ENCODE measurements at places on chromosomes 5 and 9.

DNA sequence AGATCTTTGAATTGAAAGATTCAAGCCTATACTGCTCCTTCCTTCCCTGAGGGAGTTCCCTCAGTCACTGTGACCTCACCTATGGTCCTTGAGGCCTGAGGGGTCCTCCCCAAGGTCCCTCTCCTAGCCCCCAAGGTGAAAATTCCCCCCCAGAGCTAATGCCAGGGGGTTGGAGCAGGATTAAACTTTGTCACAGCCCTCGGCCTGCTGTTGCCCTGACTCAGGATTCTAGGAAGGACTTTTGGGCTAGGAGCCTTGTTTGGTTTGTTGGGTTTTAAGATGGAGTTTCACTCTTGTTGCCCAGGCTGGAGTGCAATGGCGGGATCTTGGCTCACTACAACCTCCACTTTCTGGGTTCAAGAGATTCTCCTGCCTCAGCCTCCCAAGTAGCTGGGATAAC lies 123.2 kb downstream of the C5orf15 start:
- ATAC-seq, result no peak

GRCh38 chr9:130239741-130240241 lies 25.8 kb upstream of the HMCN2 start:
- 0 out of 3 replicates have a peak, but pooled peaks have one; percentile 2 for ATAC-seq

DNA sequence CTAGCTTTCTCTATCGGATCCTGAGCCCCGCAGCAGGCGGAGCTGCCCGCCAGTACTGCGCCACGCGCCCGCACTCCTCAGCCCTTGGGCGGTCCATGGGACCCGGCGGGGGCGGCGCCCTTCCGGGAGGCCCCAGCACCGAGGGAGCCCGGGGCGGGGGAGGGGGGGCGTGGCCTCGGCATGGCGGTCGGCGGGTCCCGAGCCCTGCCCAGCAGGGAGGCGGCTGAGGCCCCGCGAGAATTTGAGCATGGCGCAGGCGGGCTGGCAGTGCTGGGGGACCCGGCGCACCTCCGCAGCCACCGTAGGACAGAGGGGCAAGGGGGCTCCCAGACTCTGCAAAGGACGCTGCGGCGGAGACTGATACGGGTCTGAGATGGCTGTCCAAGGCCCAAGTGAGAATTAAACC lies 6.8 kb downstream of the ZDHHC11B start:
- no peak for ATAC-seq

DNA sequence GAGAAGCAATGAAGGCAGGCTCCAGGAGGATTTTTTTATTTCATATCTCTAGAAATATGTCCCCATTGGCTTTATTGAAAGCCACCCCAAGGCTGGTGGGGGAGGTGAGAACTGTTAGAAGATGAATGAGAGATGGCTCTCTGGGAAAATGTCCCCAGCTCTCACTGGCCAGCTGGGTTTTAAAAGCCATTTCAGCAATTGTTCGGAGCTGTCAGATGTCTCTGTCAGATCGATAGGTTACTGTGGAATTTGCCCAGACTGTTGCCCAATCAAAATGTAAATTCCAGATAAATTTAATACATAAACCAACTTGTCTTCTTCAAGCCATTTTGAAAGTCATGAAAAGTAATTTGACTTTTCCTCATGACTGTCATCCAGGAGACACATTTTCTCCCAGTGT lies 67.0 kb upstream of the BRINP1 start:
- ATAC-seq, result no peak

DNA sequence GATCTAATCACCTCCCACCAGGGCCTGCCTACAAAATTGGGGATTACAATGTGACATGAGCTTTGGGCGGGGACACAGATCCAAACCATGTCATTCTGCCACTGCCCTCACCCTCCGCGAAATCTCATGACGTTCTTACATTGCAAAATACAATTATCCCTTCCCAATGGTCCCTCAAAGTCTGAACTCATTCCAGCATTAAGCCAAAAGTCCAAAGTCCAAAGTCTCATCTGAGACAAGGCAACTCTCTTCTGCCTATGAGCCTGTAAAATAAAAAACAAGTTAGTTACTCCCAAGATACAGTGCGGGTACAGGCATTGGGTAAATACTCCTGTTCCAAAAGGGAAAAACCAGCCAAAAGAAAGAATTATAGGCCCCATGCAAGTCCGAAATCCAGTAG lies 14.6 kb upstream of the PCDHAC2 start:
- ATAC-seq, result no peak

GRCh38 chr9:84937180-84937579 lies 267.7 kb downstream of the NTRK2 start:
- no peak for ATAC-seq

DNA sequence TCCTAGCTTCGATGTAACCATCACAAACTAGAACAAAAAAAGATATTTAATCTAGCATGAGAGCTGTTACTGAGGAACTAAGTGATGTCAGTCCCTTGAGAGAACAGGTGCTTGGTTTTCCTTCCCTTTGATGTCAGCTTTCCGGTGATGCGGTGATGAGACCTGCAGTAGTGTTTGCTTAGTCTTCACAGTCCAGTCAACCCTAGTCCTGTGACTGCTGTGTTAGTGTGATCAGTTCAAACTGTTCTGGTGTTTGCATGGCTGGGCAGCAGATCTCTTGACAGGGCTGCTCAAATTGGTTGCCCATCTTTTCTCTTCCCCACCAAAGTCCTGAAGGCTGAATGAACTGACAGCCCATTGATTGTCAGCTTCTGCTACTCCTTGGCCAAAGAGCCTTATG lies 608.6 kb upstream of the DAB2 start:
- no peak for ATAC-seq

DNA sequence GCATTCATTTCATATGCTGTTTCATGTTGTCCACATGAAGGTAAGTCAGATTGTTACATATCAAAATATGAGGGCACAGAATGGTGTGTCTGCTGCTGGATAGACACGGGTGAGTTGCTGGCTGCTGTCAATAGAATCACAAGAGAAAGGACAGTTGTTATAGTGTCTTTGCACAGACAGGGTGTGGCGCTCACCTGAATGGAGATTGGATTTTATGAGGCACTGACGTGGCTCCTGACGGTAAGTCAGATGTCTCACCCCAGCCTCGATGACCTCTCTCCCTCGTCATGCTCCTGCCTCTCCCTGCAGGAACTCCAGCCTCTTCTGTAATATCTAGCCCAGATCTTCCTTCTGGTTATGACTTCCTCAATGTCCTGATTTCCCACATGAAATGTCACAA lies 75.4 kb upstream of the SELENOP start:
- ATAC-seq, result no peak

DNA sequence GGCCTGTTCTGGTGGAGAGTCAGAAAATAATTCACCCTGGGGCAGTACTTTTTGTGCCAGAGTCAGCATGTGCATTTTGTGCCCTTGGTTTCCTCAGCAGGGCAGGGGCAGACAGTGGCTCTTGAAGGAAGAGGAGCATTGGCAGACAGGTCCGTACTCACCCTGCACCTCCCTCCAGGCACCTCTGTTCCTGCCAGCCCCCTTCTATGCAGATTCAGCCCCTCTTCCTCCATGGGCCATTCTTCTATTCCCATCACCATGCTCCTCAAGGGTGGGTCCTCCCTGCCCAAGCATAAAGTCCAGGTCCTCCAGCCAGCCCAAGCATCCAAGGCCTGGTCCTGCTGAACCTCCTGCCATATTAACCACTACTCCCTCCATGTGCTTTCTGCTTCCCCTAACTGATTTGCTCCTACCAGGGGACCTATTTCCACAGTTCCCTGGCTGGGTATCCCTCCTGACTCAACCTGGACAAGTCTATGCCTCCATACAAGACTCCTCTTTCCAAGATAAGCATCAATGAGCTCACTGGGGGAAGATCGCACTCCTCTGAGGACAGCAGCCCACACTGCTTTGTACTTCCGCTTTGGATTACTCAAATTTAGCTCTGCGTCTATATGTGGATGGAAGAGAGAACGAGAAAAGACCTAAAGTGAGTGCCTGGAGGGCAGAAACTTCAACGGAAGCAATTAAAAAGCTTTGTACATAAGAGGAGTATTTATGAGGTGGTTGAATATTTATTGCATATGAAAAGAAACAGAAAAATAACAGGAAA lies 9.3 kb upstream of the ACSL6 start:
- ATAC-seq, result no peak

GRCh38 chr9:109276469-109277440 lies 44.1 kb downstream of the EPB41L4B start:
- no peak for ATAC-seq

GRCh38 chr5:41707853-41708603 lies 162.2 kb downstream of the OXCT1 start:
- ATAC-seq, result peak; percentile 70

GRCh38 chr9:97153967-97154366 lies 115.0 kb upstream of the CTSV start:
- no peak for ATAC-seq

DNA sequence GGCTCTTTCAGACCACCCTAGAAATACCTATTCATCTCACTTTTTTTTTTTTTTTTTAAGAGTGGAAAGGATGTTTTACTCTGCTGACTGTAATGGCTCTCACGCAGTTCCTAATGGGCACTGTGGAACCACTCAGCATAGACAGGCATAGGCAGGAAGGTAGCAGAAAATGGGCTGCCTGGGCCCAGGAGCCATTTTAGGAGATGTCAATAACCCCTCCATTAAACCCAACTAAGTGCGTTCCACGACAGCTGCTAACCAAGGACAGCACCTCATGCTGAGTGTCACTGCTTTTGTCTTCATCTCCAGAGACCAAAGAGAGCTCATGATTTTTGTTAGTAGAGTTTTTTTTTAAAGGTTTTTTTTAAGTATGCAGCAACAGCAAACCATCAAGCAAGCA lies 15.3 kb downstream of the MAP1B start:
- no peak for ATAC-seq

- ATAC-seq, result no peak
Measured at GRCh38 chr9:100515578-100516494, 42.9 kb downstream of the TMEFF1 start.

DNA sequence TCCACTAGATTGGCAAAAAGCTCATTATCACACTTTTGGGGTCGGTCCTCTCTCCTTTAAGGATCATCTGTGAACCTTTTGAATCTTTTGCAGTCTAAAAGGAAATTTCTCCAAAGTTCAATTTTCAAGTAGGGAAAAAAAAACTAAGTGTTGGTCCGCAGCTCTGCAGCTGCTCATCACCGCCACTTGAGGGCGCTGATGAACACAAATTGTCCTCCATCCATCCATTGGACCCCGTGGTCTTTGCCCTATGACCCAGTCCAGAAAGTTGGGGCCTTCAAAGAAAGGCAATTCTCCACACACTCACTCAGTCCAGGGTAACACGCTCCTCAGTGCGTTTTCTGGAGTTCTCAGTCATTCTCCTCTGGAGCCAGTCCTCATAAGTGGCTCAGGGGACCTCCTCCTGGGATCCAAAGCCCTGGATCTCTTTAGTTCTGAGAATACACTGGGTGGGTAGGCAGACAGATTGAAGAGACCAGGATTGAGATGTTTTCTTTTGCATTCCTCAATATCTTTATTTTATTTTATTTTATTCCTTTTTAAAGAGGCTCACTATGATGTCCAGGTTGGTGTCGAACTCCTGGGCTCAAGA lies 63.6 kb upstream of the SLC28A3 start:
- ATAC-seq, result no peak

- ATAC-seq, result no peak
Measured at GRCh38 chr5:100889165-100889743, 13.8 kb downstream of the ST8SIA4 start.

DNA sequence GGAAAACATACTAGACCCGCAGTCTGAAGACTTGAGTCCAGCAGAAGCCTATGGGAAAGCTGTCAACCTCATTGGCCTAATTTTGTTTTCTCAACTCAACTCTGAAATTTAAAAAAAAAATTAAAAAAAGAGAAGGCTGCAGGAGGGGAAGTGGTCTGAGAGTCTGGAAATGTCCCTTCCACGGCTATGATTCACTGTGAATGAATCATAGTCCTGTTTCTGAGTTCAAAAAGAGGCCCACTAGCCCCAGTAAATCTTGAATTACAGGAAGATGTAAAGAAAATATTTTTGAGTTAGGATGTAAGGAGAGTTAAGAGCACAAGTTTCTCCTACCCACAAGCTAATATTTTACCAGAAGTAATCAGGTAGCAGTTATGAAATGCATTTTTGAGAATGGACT lies 565.5 kb upstream of the DMAC1 start:
- peak; percentile 82 for ATAC-seq

DNA sequence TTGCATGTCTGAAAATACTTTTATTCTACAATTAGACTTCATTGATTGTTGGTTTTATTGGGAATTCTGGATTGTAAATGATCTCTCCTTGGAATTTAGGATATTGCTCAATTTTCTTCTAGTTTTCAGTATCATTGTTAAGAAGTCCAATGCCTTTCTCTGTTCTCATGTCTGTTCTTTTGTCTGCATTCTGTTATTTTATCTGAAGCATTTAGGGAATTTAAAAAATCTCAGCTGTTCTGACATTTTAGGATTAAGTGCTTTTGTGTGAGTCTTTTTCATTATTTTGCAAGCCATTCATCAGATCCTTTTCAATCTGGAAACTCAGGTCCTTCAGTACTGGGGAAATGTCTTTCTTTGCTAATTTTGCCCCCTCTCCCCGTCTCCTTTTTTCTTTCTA lies 4.4 kb upstream of the FER start:
- no peak for ATAC-seq

All from SK-N-SH treated with all-trans-retinoic acid at 6 μM for 48 hours (cell line).